Fibroblast of skin of back (primary cell): ENCODE measurements at places on chromosomes 16 and 17.

DNA sequence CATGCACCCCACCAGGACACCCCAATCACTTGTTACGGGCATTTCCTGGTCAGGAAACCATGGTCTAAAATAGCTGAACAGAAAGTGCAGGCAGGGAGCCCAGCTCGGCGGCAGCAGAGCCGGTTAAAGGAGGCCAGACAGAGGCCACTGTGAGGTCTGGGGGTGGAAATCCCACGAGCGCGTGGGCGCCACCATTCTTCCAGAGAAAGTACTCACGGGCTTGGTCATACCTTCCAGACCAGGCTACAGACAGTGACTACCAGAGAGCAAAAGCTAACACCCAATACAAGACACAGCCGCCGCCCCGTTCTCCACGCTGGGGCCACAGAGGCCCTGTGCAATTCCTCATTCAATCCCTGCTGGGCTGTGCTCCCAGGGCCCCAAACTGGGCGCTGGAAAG is 11.9 kb downstream of the CEP131 start:
- no peak for DNase-seq

DNA sequence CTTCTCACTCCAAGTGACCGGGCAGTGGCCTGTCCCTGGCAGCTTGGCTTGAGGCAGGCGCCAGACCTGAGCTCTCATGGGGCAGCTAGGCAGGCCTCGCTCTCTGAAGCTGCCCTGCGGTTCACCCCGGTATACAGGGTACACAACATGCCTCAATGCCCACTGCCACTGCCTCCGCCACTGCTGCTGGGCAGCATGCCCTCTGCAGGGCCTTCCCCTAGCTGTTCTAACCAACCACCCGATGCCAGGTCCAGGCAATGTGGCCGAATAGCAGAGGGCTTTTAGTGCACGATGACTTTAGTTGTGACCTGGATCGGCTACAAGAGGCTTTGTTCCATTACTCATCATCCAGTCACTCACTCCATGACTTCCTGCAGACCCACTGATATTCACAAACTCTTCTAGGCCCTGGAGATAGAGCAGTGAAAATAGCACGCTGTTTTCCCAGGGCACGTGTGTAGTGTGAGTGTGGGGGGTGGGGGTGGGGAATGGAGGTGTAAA is 19.7 kb downstream of the CDC42EP4 start:
- peak; percentile 88 for DNase-seq

GRCh38 chr17:81492202-81492601 is 20.4 kb downstream of the ACTG1 start:
- no peak for DNase-seq

DNA sequence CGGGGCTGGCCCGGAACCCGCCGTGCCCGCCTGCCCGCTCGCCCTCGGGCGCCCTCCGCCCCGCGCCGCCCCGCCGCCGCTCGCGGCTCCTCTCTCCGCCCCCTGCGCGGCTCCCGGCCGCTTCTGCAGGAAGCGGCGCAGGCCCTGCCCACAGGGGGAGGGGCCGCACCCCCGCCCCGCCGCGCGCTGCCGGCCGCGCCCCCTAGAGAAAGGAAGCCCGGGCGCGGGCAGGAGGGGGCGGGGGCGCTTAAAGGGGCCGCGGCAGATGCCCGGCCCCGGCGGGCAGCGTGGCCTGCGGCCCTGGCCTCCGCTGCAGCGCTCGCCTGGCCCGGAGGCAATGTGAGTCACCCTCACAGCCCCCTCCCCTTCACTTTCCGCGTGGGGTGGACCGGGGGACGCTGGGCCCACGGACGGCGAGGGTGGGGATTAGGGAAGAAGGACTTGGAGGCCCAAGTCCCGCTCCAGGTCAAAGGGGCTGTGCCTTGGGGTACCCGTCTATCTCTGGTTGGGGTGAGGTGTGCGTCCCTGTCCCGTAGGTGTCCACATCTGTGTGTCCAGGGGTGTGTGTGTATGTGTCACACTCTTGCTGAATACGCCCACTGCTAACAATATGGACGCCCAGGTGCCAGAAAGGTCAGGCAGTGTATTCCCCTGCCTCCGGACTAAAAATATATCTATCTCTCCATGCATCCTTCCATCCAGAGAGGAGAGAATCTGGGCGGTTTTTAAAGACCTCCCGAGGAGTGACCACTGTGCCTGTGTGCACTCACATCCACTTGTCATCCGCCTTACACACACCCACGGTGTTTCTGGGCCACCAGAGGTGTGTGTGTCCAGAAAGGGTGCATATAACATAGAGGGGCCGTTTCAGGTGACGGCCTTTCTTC is at the start of gene GIT1:
GIT1 (minus strand) TSS at position 125 of the 887 bp plus-strand sequence. CDS start 270 bp downstream, outside the sequence.
- DNase-seq, result peak; percentile 89

GRCh38 chr17:45046537-45047125 is 4.8 kb downstream of the DCAKD start:
- DNase-seq, result no peak

GRCh38 chr17:31251970-31252328 is 45.1 kb downstream of the OMG start:
- DNase-seq, result no peak

DNA sequence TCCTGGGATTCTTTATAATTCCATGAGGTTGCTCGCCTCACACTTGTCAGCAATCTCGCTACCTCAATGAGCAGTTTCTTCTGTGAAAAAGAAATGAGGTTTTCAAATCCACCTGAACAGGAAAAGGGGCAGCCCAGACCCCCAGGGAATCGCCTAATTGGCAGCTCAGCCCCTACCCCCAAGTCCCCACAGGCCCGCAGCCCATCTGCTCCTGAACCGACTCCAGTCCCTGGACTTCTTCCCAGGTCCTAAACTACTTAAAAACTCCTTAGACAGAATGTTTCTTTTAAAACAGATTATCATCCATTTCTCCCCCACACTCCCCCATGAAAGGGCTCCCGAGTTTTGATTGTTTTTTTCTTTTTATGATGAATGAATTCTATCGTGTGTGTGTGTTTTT is 89.8 kb downstream of the PMP22 start:
- DNase-seq, result no peak

GRCh38 chr17:77692571-77693161 is 265.8 kb upstream of the TNRC6C start:
- peak; percentile 17 for DNase-seq

DNA sequence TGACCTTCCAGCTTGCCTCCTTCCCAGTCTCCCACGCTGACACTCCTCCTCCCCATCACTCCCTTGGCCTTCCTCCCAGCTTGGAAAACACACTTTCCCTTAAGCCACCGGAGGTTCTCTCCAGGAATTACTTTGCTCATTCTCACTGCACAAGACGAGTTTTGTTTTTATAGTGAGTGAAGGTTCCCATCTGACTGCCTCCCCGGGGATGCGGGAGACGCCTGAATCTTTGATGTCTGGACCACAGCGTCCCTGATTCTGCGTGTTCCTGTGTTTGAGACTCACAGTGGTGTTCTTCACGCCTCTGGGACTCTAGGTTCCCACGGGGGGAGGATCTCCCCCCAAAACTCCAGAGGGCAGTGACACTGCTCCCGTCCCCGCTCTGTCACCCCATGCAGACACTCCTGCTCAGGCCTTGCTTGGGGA is 2.0 kb downstream of the DNAI2 start:
- peak; percentile 27 for DNase-seq

DNA sequence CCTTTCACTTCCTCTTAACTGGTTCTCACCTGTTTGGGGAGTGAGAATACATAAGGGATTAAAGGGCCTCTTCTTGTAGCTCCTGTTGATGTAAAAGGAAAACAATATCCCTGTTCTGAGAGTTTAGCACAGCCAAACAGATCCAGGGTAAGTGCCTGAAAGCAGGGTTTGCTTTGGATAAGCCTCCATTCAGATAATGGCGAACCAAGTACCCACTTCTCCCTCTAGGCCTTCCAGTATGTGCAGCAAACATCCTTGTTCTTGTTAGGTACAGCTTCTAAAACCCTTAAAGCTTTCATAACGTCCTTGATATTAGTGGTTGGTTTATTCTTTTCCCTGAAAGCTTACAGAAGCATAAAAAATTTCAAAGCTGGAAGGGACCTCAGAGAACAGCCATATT is 130.6 kb upstream of the DNAH9 start:
- DNase-seq, result no peak

DNA sequence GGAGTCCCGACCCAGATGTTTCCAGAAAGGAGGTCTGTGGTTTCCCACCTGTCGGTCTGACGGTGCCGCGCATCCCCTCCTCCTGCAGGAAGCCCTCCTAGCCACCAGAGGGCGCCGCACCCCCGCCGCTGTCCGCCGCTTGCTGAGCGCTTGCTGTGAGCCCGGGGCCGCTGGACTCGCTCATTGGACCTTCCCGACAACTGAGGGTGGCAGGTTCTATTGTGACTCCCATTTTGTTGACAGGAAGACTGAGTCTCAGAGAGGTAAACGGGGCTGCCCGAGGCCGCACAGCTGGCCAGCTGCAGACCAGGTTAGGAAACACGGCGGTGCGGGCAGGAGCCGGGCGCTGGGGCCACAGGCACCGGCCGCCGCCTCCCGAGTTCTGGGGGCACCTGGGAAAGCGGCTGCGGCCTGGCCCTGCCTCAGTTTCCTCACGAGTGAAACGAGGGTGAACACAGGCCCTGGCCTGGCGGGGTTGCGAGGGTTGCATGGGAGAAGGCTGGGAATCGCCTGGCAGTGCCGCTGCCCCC is 191.1 kb upstream of the CIBAR2 start:
- DNase-seq, result peak; percentile 45

- DNase-seq, result no peak
These were observed 8.3 kb downstream of the FLII start for GRCh38 chr17:18250259-18250658.

DNA sequence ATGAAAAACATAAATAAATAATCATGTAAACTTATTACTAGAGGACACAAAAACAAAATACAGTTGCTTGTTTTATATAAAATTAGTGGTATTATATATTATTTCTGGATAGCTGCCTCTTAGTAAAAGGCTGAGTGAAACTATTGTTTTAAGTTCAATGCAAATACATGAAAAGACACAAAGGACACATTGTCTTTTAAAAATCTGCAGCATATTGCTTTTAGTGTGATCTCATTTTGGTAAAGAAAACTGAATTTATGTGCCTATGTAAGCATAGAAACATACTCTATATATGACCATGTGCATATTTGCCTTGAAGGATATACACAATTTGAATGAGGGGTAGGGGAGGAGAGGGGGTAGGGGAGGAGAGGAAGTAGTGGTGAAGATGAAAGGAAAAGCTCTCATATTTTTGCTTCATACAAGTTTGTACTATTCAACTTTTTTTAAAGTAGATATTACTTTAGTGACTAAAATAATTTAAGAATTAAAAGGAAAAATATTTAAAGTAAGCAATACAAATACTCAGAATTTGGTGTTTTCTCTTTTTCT is 5.8 kb downstream of the ABCA10 start:
- no peak for DNase-seq

GRCh38 chr16:85380905-85381737 is 232.0 kb upstream of the GSE1 start:
- no peak for DNase-seq

GRCh38 chr17:61736438-61736837 is 126.9 kb downstream of the BRIP1 start:
- no peak for DNase-seq

- DNase-seq, result no peak
These were observed 45.2 kb upstream of the NUDT7 start for GRCh38 chr16:77677129-77677528.

DNA sequence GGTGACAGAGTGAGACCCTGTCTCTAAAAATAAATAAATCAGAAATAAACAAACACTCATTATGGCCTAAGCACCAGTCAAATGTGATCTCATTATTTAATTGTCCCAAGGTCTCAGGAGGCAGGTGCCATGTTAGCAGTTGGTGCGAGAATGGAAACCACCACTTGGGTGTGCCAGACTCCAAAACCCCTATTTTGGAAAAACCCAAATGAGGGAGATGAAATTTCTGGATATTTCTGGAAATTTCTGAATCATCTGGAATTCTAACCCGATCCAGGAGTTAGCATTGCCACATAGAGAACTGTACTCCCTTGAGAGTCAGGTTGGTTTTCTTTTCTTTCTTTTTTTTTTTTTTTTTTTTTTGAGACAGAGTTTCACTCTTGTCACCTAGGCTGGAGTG is 264.0 kb downstream of the XYLT1 start:
- DNase-seq, result no peak

- DNase-seq, result peak; percentile 17
These were observed 32.9 kb downstream of the COPRS start for GRCh38 chr17:31825961-31826691.

- peak; percentile 60 for DNase-seq
These were observed 11.5 kb downstream of the CCL16 start for GRCh38 chr17:35969558-35970380.
